ENCODE measurements at places on chromosomes 4 and X.

GRCh38 chrX:100658941-100659381 is 15.0 kb downstream of the SRPX2 start:
- no peak for DNase-seq

DNA sequence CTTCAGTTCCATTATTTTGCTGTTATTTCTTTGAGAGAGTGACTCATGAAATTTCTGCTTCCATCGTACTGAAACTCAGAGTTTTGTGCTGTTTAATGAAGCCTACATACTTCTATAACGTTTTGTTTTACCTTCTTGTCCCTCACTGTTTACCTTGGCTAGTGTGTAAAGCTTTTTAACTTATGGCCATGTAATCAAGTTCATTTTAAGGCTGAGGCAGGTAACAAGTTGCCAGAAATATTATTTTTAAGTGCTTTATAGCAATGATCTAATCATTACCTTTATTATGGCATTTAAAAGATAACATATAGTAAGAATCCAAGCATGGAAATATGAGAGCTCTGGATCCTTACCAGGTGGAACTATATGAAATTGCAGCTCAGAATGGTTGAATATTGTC is 102.3 kb upstream of the FAT1 start:
- DNase-seq: no peak

DNA sequence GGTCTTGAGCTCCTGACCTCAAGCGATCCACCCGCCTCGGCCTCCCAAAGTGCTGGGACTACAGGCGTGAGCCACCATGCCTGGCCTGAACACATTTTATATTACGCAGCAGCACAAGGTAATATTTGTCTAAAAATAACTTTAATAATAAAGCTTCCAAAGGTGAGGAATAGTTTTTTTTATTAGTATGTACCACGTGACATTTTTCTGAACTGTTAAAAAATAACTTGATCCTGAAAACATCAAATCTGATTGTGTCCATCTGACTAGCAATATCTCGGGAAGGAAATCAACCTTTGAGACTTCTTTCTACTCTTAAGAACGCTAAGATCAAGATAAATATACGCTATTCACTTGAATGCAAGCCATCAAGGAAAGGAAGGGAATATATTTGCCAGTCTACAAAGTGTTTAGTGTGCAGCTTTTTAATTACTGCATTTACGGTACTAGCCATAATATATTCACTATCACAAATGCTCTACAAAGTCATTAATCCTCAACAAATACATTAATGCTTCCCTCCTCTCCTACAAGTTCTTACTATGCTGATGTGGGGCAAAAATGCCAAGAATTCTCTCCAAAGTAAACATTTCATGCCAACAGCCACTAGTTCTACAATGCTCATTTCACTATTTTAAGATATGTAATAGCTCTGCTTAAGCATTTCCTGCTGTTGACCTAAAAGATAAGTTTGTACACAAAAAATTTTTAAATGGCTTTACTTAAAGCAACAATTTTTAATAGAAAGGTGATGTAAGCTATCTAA is 143.6 kb downstream of the APBB2 start:
- no peak for DNase-seq

- DNase-seq: no peak
Observed at GRCh38 chr4:72567821-72568675, 973 bp downstream of the ADAMTS3 start.

DNA sequence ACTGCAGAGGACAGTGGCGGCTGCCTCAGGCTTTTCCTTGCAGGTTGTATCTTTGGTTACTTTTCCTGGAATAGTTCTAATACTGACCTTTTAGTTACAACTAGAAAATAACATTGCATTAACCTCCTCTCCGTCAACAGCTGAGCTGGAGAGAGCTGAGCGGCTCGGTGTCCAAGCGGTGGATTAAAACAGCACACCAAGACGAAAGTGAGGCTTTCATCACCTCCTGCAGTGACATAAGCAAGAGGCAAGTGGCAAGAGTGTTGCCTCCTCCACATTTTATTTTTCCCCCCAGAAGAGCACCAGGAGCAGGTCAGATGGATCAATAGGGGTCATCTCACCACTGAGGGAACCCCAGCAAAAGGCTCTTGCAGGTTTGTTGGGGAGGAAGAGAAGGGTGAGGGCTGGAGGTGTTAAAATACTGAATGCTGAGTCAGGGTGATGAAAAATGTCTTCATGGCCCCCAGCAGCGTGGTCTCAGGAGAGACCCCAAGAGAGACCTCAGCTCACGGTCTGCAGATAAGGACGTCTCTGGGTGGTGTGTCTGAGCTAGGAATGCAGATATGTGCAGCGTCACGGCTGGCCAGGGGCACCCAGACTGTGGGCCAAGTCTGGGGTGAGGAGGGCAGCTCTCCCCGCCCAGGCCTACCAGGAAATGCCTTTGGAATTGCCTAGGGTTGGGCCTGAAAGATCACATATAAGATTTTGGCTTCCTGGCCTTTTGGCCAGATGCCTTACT is 50.3 kb downstream of the CASP3 start:
- no peak for DNase-seq

DNA sequence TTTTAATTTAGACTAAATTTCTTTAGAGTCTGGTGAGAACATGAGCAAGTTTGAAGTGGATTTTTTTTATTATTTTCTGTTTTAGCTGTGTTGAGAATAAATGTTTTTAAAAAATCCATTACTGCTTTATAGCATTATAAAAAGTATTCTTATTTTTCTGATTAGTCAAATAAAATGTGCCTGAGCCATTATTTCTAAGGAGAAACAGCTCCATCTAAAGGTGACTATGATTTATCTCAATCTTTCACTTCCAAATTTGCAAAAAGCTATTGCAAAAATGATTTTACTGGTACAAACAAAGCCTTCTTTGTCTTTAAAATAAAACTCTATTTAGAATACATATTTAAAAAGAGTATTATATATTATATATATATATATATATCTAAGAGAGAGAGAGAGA is 959.2 kb downstream of the FAM133A start:
- DNase-seq: no peak

- no peak for DNase-seq
Observed at GRCh38 chr4:40200875-40201801, 4.3 kb downstream of the RHOH start.

DNA sequence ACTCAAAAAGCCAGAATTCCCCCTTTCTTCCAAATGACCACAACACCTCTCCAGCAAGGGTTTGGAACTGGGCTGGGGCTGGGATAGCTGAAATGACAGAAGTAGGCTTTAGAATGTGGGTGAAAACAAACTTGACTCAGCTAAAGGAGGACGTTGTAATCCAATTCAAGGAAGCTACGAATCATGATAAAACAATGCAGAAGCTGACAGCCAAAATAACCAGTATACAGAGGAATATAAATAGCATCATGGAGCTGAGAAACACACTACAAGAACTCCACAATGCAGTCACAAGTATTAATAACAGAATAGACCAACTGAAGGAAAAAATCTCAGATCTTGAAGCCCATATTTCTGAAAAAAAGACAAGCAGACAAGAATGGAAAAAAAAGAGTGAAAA is 95.8 kb upstream of the TET2 start:
- DNase-seq: no peak

DNA sequence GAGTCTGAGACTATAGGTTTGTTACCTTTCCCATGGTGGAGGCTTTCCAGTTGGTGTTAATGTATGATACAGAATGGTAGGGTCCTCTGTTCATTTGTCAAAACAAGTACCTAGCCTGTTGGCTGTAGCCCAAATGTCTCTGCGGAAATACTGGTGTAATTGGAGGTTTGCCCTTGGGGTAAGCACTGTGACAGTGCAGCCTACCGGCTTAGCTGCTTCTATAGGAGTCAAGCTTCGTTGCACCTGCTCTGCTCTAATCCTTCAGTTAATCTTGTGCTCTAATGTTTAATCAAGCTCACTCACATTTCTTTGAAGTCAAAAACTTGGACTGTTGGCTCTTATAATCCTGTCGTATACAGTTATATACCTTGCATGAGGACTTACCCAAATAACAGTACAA is 203.4 kb downstream of the CCNG2 start:
- no peak for DNase-seq

DNA sequence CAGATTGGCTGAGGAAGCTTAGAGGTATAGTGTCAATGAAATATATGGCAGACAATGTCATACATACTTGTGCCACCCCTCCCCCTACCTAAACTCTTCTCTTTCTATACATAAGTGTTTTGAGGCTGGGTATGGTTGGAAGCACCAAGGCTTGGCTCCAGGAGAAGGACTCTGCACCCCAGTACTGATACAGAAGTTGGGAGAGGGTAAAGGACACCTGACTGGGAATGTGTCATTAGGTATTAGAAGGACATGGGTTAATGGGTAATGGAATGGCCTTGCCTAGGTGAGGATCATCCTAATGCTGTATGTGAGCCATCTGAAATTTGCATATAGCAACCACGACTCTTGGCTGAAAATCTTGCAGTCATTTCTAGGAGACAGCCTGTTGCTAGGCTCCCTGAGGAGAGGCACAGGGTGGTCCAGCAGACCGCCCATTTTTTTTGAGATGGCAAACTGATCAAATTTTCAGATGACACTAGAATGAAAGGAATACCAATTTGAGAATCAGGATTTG is 26.8 kb upstream of the AP1S2 start:
- no peak for DNase-seq

DNA sequence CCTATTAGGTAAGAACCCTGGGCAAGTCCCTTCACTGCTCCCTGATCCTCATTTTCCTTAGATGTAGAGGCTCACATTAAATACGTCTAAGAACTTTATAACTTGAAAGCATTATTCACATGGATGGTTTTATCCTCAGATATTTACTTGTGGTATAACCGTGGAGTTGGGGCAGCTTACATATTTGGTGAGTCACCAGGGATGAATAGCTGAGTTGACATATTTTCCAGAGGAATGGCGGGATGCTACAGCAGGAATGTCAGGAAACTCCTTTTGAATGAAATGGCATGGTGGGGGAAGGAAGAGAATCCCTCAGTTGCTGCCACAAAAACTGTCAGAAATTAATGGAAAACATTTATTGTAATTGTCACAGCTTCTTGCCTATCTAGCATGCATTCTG is 165.3 kb upstream of the RPS6KA3 start:
- DNase-seq: no peak

GRCh38 chrX:7987160-7988012 is 60.2 kb upstream of the PNPLA4 start:
- DNase-seq: no peak

DNA sequence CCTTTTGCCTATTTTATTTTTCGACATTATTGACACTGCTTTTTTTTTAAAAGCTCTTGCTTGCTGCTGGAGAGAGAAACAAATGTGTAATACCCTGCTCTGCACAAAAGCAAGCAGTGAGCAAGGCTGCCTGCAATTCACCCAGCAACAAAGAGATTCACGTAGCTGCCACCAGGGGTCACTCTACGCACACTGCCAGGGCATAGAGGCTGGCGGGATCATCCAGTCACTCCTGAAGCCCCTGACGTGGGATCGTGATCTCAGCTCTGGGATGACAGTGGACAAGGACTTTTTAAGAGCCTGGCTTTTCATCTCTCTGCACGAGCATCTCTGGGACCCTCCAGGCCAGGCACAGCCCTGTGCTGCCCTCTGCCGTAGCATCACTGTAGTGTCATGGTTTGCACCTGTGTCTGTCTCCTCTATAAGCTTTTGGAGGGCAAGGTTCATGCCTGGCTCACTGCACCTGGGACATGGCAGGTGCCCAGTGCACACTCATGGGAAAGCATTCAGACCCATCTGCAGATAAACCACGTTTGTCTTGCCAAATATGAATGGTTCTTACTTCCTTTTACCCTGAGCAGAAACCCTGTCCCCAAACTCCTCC is 19.8 kb downstream of the C4orf50 start:
- peak; percentile 9 for DNase-seq

GRCh38 chr4:27350161-27350560 is 489.5 kb downstream of the STIM2 start:
- DNase-seq: no peak

- DNase-seq: no peak
Observed at GRCh38 chr4:143514497-143514896, 995 bp downstream of the SMARCA5 start.

GRCh38 chrX:41389311-41389888 is 55.4 kb downstream of the DDX3X start:
- no peak for DNase-seq

DNA sequence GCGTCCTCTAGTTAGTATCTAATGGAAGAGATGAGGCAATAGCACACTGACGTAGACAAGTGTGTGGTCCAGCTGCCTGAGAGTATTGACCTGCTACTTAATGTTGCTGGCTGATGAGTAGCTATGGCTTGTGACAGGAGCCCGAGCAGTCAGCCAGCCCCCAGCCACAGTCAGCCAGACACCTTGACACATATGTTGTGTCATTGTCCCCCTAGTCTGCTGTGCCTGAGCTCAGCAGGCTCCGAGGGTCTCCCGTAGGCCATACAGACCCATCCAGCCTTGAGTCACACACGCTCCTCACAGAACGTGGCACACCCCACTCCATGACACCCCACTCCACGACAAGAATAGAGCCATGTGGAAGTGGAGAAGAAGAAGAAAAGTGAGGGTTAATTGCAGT is 362.1 kb downstream of the UNC5C start:
- DNase-seq: no peak

GRCh38 chr4:87270144-87270543 is 49.7 kb upstream of the KLHL8 start:
- DNase-seq: no peak

- no peak for DNase-seq
Observed at GRCh38 chrX:18973527-18974192, 10.3 kb downstream of the PHKA2 start.

Data from T-helper 22 cell (primary cell).